ENCODE measurements at places on chromosomes 13 and 19.
A peak's percentile ranks its signal among the peaks of the same experiment; 100 is the strongest.

GRCh38 chr13:89465366-89465765, 1794.2 kb downstream of the SLITRK5 start:
- DNase-seq = no peak

- no peak for DNase-seq
Observed at GRCh38 chr13:49348751-49349150, 95.1 kb downstream of the CAB39L start.

DNA sequence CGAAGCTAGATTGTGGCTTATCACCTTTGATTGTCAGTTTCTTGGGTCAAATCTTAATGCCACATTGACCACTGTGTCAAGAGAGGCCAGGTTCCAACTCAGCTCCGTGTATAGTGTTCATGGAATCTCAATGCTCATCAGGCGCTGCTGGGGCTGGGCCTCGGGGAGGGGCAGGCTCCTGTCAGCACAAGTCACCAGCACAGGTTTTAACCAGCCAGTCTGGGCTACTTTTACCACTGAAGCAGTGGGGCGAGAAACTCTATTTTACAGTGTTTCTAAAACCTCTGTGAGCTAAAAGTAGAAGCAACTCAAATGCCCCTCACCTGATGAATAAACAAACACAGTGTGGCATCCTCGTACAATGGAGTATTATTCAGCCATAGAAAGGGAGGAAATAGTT, 118.7 kb upstream of the GJB6 start:
- DNase-seq = no peak

DNA sequence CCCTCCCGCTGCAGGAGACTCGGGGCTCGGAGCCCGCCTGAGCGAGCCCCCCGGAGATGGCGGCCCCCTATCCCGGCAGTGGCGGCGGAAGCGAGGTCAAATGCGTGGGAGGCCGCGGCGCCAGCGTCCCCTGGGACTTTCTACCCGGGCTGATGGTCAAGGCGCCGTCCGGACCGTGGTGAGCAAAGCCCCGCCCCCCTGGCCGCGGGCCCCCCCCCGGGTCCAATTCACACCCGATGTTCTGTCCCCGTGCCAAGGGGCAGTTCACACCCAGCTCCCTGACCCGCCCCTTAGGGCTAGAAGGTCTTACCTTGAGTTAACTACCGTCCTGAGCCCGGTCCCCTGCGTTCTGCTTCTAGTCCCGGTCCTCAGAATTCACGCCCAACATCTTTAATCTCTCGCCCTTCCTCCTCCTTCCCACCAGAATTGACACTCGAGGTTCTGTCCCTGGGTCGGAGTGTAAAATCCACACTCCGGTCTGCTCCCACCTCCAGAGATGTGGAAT, 1.4 kb downstream of the NPAS1 start:
- no peak for DNase-seq

DNA sequence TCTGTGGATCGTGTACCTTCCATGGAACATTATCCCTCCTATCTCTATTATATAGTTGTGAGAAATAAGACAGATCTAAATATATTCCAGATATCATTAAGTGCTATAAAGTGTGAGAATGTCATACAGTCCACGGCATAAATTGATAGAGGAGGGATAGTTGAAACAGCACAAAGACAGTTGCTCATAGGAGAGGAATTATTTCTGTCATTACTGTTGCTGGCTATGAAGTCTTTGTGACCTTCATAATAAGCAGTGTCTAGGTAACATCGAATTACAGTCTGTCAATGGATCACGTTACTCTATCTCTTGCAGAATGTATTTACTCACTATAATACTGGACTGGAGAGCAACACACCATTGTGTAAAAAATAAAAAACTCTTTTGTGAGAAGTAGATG, 671.5 kb upstream of the PCDH20 start:
- no peak for DNase-seq

- no peak for DNase-seq
Observed at GRCh38 chr13:35884211-35884760, 246.9 kb downstream of the DCLK1 start.

DNA sequence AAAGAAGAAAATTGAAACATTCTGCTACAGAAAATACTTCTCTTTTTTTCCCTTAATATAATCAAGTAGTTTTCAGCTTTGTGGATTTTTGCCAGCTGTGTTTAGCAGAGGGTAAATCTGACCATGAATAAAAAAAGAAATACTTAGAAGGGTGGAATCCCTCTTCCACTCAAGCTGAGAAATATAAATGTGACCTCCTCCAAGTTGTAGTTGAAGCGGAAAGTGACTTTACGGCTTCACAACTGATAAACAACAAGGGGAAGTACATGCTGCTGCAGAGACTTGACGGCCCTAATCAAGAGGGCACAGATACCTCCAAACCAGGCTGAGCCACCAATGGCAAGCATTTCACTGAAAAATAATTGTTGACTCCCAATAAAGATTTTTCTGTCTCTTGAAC, 785.0 kb downstream of the SLITRK5 start:
- DNase-seq = no peak

DNA sequence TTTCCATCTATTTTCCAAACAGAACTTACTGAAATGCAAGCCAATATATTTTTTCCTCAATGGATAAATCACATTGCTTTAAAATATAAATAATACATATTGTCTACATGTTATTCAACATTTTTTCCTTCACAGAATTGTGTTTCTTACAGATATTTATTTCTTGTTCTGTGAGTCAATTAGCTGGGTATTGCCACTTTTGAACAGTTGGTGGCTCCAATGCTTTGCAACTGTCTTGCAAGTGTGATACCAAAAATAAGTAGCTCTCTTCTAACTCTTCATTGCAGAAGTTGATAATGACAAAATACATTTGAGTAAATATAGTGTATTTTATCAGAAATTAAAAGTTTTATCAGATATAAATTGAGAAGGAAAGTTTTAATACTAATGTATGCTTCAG, 17.1 kb upstream of the GPC5 start:
- DNase-seq = no peak

GRCh38 chr19:33688171-33688992, 66.6 kb downstream of the CHST8 start:
- no peak for DNase-seq

GRCh38 chr13:26628706-26629105, 71.2 kb downstream of the WASF3 start:
- no peak for DNase-seq

- DNase-seq = no peak
Observed at GRCh38 chr19:9700229-9700981, 25.5 kb upstream of the ZNF562 start.

GRCh38 chr13:81721400-81721799, 1380.5 kb upstream of the SPRY2 start:
- no peak for DNase-seq

GRCh38 chr19:3665681-3666544, 34.4 kb downstream of the PIP5K1C start:
- DNase-seq = peak; percentile 77

GRCh38 chr19:36097036-36097435, 13.9 kb upstream of the OVOL3 start:
- no peak for DNase-seq

DNA sequence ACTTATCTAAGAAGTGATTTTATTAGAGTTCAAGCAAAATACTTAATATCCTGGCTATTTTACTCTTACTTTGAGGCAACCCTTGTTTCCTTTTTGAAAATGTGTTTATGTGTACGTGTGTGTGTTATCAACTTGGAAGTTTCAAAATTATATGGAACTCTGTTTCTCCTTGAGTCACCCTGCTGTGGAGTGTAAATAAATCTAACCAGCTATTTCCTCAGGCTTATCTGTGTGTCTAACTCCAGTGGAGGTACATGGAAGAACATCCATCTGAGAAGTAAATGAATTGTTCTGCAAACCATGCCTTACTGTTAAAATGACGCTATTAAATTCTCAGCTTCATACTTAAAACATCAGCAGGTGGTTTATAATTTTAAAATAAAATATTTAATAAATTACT, 583.4 kb upstream of the SLITRK5 start:
- DNase-seq = no peak

- DNase-seq = no peak
Observed at GRCh38 chr13:84844473-84844872, 954.7 kb downstream of the SLITRK6 start.

DNA sequence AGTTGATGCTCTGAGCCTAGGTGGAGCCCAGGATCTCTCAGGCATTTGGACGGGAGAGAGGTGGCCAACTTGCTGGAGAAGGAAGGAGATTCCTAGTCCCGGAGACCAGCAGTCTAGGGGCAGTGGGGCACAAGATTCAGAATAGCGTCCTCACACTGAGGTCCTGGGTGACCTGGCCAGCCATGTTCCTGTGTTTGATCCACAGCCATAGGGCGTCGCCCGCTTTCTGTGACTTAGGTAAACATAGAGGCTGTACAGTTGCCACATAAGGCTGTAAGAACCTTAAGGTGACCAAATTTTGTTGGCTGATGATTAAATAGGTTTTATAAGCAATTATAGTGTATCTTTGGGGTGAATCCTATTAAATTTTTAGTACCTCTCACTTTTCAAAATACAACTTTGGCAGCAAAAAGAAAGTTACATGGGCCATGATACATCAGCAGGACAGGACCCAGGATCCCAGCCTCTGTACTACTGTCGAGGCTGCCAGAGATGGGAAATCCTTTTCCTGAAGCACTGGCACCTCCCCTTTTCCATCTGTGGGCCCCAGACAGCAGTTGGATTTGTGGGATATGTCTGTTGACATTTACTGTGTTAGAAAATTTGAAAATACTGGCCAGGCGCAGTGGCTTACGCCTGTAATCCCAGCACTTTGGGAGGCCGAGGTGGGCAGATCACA, 37.5 kb downstream of the TSSK6 start:
- DNase-seq = no peak

DNA sequence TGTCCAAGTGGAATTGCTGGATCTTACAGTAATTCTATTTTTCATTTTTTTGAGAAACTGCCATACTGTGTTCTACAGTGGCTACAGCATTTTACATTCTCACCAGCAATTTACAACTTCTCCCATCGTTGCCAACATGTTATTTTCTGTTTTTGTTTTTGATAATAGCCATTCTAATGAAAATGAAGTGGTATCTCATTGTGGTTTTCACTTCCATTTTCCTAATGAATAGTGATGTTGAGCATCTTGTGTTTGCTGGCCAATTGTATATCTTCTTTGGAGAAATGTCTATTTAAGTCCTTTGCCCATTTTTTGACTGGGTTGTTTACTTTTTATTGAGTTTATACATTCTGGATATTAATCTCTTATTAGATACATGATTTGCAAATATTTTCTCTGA, 38.6 kb downstream of the KCNRG start:
- DNase-seq = no peak

- no peak for DNase-seq
Observed at GRCh38 chr13:102772042-102772425, 1.6 kb downstream of the TEX30 start.

DNA sequence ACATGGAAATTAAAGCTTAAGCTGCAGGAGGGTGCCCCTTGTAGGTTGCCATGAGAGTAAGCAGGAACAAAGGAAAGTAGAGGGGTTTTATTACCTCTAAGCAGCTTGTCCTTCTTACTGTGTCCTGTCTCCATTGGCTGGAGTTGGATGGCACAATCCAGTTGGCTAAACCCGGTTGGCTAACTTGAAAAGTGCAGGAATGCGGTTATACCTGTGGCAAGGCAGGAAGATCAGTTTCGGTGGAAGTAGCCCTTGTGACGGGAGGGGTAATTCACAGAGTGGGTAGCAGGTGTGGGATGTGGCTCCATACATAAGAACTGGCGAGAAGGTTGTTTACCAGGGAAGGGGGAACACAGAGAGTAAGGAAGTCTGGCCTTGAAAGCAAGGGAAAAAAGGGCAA, 3.2 kb downstream of the ZNF726 start:
- DNase-seq = no peak

DNA sequence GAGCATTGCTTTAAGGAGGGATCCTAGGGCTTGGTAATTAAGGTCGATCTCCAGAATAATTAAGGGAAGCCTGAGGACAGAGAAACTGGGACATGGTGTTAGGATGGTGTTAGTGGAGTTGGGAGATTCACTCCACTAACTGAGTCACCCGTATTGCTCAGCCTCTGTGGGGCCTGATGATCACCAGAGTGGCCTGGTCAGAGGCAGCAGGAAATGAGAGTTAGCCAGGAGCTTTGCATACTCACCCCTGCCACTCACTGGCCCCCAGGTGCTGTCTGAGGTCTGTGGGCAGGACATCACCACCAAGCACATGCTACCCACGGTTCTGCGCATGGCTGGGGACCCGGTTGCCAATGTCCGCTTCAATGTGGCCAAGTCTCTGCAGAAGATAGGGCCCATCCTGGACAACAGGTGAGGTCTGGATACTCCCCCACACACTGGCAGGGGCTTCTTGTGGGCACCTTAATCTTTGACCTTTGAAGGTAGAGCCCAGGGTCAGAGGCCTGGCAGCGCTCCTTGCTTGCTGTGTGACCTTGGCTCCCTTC, 32.1 kb downstream of the PPP2R1A start:
- DNase-seq = no peak

DNA sequence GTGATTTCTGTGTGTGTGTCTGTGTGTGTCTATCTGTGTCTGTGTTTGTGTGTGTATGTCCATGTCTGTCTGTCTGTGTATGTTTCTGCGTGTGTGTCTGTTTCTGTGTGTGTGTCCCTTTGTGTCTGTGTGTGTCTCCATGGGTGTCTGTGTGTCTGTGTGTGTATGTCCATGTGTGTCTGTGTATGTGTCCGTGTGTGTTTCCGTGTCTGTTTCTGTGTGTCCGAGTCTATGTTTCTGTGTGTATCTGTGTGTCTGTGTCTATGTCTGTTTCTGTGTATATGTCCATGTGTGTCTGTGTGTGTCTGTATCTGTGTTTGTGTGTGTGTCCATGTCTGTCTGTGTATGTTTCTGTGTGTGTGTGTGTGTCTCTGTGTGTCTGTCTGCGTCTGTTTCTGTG, 276.3 kb upstream of the SOX1 start:
- no peak for DNase-seq

DNA sequence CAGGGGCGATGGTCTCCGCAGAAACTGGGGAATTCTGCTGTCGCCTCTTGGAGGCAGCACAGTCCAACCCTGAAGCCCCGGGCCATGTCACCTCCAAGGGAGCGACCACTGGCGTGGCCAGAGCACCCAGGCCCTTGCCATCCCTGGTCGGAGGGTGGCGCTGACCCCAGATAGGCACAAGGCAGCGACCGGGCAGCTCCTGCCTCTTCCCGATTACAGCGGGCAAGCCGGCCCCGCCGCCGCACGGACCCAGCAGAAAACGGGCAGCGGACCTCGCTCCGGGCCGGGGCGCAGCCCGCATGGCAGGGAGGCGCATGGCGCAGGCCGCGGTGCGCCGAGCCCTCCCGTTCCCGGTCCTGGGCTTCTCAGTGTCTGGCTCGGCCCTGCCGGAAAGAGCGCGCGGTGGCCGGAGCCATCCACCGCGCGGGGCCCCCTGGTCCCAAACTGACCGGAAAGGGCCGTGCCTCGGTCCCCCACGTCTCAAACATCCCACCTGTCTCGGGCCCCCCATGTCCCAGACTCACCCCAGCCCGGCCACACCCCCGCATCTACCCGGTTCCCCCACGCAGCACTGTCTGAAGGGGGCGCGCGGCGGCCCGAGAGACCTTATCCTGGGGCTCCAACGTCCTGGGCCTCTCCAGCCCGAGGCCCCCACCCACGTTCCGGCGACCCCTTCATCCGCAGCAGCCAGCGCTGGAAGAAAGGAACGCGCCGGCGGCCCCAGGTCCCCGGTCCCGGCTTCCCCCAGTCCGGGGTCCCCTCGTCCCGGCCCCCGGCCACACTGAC, 727 bp downstream of the CERS1 start:
- DNase-seq = no peak

GRCh38 chr19:4976401-4977298, 7.7 kb downstream of the KDM4B start:
- no peak for DNase-seq

GRCh38 chr13:52846567-52847321, 1.7 kb downstream of the PCDH8 start:
- no peak for DNase-seq

Measured in activated naive CD4-positive, alpha-beta T cell (primary cell).